AG08396 (cell line): ENCODE measurements at places on chromosomes 13 and 19.

DNA sequence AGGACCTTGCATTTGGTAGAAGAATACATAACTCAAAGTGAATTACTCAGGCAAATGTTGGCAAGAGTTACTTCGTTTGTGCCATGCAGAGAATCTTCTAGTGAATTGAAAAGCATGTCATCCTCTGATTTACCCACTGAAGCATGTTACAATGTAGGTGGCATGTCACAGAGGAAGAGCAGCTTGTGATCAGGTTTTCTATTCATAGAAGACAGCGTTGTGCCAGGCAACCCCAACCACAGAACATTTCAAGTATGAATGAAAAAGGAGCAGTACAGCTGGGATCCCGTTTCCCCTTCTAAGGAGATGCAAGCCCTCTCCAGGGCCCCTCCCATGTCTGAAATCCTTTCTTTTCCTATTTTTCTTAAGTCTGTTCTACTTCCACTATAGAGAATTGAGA lies 6.0 kb upstream of the KATNAL1 start:
- no peak for DNase-seq

DNA sequence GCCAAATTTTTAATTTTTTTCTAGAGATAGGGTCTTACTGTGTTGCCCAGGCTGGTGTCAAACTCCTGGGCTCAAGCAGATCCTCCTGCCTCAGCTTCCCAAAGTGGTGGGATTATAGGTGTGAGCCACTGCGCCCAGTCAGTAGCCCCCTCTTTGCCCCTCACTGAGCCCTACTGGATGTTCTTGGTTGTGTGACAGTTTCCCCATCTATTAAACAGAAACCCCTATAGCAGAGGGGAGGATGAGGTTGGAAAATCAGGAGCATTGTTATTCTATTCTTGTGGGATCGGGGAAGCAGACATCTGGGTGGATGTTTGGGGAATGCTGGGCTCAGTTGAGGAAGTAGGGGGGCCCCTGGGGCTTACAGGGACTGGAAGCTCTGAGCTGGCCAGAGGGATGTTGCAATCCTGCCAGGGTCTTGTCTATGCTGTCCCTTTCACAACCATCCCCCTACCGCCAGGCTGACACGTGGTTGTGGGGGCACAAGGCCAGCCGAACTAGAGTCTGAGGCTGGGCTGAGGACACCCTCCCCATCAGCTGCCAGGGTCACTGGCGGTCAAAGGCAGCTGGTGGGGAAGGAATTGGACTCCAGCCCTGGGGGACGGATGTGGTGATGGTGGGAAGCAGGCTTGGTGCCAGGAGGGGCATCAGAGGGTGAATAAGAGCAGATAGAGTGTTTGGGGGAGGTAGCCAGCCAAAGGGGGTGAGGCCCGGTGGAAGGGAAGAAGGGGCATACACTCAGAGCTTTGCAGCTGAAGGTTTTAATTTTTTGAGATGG lies 10.9 kb downstream of the APOC1 start:
- peak; percentile 55 for DNase-seq

DNA sequence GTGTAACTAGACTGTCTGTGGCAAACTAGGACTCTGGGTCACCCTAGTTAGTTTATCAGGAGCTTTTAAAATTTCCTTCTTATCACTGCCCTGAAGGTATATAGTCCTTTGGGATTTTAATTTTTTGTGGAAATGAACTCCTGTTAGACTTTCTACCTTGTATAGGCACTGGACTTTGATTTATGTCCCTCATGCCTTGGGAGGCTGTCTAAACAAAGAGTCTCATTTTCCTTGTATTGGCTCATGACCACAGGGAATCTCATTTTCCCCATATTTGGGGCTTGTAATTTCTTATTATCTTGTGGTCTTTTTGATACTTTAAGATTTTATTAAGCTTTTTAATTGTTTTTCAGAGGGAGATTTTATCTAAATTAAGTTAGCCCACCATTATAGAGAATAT lies 21.4 kb downstream of the KCTD4 start:
- no peak for DNase-seq

DNA sequence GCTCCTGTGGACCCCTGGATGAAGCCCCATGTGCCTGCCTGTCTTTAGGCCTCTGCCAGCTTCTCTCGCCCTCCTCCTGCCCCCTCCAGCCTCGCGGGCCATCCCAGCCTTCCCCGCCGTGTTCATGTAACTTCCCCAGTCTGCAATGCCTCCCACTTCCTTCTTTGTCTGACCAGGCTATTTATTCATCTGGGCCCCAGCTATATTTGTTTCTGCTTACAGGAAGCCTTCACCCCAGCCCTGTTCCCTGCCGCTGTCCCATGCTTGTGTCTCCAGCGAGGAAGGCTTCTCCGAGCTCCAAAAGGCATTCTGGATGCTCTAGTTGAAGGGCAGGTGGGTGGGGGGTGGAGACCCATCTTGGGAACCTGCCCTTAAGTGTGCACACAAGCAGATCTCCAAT lies 7.9 kb upstream of the C3 start:
- DNase-seq: no peak

DNA sequence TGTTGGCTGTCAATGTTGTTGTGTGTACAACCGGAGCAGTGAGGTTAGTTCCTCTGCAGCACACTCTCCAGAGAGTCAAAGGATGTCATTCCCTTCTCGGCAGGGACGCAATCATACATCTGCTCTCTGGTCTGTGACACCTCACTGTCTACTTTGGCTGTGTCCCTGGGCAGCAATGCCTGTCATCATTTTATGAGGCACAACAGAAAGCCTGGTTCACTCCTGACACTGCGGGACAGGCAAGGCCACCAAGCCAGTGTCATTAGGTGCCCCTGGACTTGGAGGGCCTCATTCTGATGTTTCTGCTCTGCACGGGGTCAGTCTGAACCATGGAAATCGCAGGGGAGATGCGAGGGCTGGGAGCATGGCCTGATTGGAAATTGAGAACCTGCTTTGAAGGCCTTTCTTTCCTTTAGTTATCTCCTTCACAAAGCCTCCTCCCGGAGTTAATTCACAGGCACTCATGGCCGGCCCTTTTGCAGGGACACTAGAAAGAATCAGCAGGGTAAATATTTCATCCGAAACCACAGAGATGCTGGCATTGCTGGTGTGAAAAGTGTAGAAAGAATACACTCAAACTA lies 284.4 kb downstream of the ZNF536 start:
- no peak for DNase-seq

GRCh38 chr19:38429055-38429810 lies 3.2 kb upstream of the RASGRP4 start:
- DNase-seq: no peak

- no peak for DNase-seq
Observed at GRCh38 chr13:111007209-111007608, 92.3 kb upstream of the ANKRD10 start.

DNA sequence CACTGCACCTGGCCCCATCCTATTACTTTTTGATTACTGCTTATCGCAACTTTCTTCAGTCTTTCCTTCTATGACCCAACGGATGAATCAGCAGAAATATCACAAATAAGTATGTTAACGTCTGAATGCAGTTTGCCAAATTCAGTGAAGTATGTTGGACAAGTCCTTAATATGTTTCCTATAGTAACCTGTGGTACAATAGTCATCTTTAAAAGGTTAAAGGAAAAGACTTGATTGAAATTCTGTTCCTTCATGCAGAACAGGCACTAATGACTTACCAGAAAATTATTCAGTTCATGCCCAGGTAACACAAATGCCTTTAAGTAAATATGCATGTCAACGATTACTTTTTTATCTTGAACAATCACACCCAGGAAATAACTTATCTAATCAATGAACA lies 242.6 kb downstream of the KCTD12 start:
- DNase-seq: no peak

DNA sequence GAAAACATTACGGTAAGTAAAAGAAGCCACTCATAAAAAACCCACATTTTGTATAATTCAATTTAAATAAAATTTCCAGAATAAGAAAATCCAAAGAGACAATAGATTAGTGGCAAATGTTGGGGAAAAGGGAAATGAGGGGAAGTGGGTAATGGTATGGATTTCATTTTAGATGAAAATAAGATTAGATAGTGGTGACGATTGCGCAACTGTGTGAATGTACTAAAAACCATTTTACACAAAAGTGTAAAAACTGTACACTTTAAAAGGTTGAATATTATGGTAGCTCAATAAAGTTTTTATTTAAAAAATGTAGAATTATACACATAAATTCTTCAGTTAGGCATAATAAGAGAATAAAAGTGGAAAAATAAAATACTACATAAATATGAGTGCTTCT lies 3.7 kb downstream of the MBD3L1 start:
- no peak for DNase-seq

- no peak for DNase-seq
Observed at GRCh38 chr19:48798937-48799336, 11.9 kb downstream of the BCAT2 start.

DNA sequence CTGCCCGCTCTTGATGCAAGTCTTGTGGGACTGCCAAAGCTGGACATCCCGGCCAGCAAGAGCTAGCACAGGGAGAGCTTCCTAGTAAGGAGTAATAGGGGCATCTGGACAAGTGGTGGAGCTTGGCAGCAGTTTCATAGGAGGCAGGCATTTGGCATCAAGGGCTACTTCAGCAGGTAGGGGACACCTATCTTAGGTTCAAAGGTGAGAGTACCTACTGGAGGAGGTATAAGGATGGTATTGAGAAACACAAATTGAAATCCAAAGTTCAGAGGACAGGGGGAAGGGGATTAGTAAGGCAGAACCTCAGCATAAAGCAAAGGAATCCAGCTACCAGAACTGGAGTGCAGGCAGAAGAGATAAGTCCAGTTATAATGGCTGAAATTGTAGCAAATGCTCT lies 441.7 kb downstream of the OXGR1 start:
- DNase-seq: no peak

- no peak for DNase-seq
Observed at GRCh38 chr13:79590394-79590676, 109.4 kb downstream of the NDFIP2 start.

- DNase-seq: peak; percentile 64
Observed at GRCh38 chr19:48997972-48998371, 4.3 kb downstream of the RUVBL2 start.

- no peak for DNase-seq
Observed at GRCh38 chr13:20536992-20537391, 11.3 kb upstream of the CRYL1 start.

- no peak for DNase-seq
Observed at GRCh38 chr19:7932276-7932929, 6.5 kb upstream of the CTXN1 start.
